ENCODE measurements at places on chromosomes 2 and 18.
A peak's percentile ranks its signal among the peaks of the same experiment; 100 is the strongest.

GRCh38 chr2:199596549-199596948 lies 138.8 kb upstream of the SATB2 start:
- DNase-seq: peak; percentile 10

GRCh38 chr2:28633746-28634145 lies 117.9 kb upstream of the PPP1CB start:
- no peak for DNase-seq

GRCh38 chr18:60555625-60556024 lies 183.1 kb upstream of the MC4R start:
- DNase-seq: peak; percentile 19

- DNase-seq: no peak
Observed at GRCh38 chr2:47221039-47221438, 65.9 kb upstream of the STPG4 start.

GRCh38 chr2:166862468-166863132 lies 25.7 kb upstream of the XIRP2 start:
- no peak for DNase-seq

- peak; percentile 65 for DNase-seq
Observed at GRCh38 chr18:24488824-24489493, 28.5 kb downstream of the HRH4 start.

- DNase-seq: no peak
Observed at GRCh38 chr18:62585274-62586150, 62.7 kb downstream of the ZCCHC2 start.

- no peak for DNase-seq
Observed at GRCh38 chr2:174617718-174618117, 20.1 kb upstream of the WIPF1 start.

- no peak for DNase-seq
Observed at GRCh38 chr18:28767201-28767600, 590.3 kb upstream of the CDH2 start.

GRCh38 chr2:134738141-134738870 lies 19.5 kb upstream of the TMEM163 start:
- DNase-seq: peak; percentile 85

- DNase-seq: no peak
Observed at GRCh38 chr18:7805880-7806279, 238.8 kb downstream of the PTPRM start.

- DNase-seq: peak; percentile 16
Observed at GRCh38 chr18:26804519-26804918, 61.0 kb downstream of the AQP4 start.

GRCh38 chr2:70709275-70710037 lies 58.5 kb downstream of the ADD2 start:
- peak; percentile 5 for DNase-seq

DNA sequence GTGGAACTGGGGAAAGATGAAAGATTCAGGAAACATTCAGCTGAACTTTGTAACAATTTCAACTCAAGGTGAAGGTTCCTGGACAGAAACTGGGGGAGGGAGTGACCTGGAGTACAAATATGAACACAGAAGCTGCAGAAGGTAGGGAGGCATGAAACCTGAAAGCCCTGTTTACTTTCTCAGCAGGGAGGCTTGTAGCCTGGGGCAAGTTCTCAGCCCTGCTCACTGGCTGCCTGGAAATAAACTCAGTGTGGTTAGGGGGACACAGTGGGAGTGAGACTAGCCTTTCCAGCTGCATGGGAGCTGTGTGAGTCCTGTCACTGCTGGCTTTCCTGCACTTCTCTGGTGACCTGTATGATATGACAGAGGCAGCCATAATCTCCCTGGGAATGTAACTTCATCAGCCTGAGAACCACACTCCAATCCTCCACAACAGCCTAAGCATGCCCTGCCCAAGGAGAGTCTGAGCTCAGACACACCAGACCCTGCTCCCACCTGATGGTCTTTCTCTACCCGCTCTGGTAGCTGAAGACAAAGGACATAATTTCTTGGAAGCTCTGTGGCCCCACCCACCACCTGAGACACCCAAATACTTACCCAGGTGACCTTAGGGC lies 77.0 kb downstream of the ZSWIM2 start:
- no peak for DNase-seq

GRCh38 chr2:237290261-237290660 lies 123.7 kb downstream of the COL6A3 start:
- no peak for DNase-seq

- DNase-seq: no peak
Observed at GRCh38 chr2:46676198-46676597, 196.8 kb downstream of the TMEM247 start.

GRCh38 chr2:228731517-228731916 lies 539.6 kb downstream of the PID1 start:
- no peak for DNase-seq

- no peak for DNase-seq
Observed at GRCh38 chr2:108074150-108074549, 87.8 kb downstream of the SLC5A7 start.

GRCh38 chr2:70868970-70869369 lies 33.4 kb upstream of the CD207 start:
- DNase-seq: no peak

GRCh38 chr2:241659150-241659739 lies 21.8 kb downstream of the ATG4B start:
- DNase-seq: peak; percentile 50

DNA sequence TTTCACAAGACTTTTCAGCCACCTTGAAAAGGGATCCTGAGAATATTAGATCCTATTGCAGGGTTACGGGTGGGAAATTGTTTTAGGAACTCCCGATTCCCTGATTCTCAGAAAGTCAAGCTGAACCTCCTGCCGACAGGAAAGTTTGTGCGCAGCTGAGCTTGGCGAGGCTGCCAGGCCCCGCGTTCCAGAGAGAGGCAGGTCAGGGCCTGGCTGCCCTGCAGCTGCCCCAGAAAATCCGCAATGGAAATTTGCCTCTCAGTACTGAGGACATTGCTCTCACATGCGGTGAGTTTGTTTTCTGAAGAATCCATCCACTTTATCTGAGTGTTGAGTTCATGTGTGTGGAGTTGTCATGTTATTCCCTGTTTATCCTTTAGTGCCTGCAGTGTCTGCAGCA lies 144.2 kb downstream of the RTP5 start:
- no peak for DNase-seq

DNA sequence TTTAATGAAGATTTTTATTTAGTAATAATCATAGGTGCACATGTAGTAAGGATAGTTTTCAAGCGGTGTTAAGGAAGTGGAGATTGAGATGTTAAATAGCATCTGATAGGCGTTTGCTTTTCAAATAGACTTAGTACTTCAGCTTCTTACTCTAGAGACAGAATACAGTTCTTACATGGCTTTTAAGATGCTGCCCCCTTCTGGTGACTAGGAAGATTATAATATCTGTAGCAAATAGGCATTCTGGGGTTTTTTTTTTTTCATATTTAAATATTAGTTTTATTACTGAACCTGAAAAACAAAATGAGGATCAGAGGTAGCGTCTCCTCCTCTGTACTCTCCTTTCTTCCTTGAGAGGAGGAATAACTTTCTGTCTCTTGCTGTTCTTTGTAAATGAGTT lies 100.2 kb downstream of the AGAP1 start:
- DNase-seq: peak; percentile 68

GRCh38 chr18:49368876-49369440 lies 91.5 kb downstream of the DYM start:
- DNase-seq: no peak

DNA sequence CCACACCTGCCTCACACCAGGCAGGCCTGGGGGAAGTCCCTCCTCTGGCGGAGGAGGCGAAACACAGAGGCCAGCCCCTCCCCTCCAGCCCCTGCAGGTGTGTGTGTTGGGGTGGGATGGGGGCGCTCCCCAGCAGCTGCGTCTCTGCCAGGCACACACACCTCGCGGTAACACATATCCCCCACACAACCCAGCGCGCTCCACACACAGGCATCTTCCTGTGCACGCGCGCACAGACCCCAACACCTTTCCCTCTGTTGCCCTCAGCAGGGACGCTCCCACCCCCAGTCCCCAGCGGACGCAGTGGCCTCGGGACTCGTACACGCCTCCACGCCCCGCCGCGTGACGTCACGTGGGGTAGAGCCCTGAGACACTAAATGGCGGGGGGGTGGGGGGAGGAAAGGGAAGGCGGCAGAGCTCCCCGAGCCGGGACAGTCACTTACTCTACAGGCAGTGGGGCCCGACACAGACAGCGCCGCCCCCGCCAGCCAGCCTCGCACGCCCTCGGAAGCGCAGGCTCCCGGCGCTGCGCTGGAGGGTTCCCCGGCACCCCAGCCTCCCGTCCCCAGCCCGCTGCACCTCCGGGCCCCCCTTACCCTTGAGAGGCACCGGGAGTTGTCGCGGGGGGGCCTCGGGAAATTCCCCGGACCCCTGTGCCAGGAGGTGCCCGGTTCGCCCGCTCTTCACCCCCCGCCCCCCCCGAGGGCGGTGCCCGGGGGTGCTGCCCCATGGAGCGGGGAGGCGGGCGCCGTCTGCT lies at the start of gene WNT10A:
Gene WNT10A (plus strand): TSS at position 751 of the 757 bp plus-strand sequence. CDS start 144 bp downstream, outside the sequence.
- DNase-seq: peak; percentile 56

DNA sequence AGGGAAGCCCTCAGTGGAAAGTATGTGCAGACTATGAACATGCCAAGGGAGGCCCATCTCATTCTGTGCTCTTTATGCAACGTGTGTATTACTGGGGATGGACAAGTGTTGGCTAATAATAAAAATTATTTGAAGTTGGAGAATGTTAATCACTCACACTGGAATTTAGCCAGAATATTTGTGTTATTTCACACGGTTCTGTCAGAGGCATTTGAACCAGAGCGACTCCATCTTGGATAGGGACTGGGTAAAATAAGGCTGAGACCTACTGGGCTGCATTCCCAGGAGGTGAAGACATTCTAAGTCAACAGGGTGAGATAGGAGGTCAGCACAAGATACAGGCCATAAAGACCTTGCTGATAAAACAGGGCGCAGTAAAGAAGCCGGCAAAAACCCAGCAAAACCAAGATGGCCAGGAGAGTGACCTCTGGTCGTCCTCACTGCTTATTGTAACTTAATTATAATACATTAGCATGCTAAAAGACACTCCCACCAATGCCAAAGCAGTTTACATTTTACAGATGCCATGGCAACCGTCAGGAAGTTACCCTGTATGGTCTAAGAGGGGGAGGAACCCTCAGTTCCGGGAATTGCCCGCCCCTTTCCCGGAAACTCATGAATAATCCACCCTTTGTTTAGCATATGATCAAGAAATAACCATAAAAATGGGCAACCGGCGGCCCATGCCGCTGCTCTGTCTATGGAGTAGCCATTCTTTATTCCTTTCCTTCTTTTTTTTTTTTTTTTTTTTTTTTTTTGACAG lies 2.6 kb upstream of the FZD5 start:
- no peak for DNase-seq

DNA sequence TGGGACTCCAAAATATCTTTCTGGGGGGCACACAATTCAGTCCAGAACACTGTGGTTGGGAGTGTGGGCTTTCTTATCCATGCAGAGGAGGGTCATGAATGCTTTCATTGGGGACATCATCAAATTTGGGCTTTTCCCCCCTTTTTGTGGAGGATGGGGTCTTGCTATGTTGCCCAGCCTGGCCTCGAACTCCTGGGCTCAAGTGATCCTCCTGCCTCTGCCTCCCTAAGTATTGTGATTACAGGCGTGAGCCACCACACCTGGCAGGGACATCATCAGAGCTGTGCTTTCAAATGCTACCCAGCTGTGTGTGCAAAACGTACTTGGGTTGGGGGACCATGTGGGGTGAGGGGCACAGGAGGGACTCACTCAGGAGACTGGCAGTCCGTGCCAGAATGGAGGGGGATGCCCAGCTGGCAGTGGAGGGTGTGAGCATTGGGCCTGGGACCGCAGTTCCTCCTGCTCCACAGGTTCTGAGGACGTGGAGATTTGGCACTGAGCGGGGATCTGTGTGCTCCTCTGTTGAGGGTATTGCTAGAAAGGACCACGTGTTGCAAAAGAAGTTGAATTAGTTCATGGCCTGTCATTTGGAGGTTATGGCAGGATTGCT lies 24.4 kb downstream of the EMILIN2 start:
- DNase-seq: no peak

GRCh38 chr2:151138507-151138906 lies 123.2 kb downstream of the RBM43 start:
- no peak for DNase-seq

GRCh38 chr18:75502286-75502685 lies 74.8 kb upstream of the SMIM21 start:
- DNase-seq: no peak

DNA sequence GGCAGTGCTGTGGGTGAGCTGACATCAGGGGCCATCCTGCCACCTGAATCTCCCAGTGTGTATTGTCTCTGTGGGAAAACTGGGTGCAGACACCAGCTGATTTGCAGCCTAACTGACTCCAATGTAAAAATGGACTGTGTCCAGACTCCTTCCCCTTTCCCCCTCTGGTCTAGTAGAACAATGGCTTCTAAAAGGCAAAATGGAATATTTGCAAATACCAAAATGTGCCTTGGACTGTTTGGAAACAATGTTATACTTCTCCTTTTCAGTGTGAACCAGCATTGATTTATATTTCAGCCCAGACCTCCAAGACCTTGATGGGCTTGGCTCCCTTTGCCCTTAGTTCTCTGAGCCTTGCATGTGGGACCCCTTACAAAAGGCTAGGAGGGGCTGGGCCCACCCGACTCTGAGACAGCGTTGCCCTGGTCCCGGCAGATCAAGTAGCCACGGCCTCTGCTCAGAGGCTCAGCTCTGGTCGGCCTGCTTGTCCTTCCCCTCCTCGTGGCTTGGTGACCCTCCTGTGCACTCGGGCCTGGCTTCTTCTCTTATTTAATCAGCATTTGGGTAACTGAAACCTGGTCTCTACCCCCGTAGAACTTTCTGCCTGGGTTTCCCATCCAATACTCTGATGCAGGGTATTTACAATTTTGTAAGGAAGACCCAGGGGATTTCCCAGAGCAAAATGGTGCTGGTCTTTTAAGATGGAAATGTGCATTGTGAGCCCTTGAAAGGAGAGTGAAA lies 18.0 kb upstream of the ACKR3 start:
- peak; percentile 54 for DNase-seq

DNA sequence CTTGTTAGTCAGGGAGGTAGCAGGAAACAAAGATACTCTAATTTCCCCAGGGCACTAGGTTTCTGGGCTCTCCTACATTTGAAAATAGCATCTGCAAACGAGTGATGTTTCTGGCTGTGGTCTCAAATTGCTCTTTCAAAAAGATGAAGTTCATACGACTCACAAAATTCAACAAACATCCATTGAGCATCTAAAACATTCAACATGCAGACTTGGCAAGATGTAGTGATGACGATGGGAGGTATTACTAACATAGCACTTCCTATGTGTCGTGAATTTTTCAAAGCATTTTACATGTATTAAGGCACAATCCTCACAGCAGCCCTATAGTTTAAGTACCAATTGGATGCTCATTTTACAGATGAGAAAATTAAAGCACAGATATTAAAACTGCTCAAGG lies 5.2 kb downstream of the CCBE1 start:
- DNase-seq: no peak

GRCh38 chr18:54086046-54086802 lies 138.2 kb downstream of the MBD2 start:
- no peak for DNase-seq

- no peak for DNase-seq
Observed at GRCh38 chr2:120418174-120418787, 72.3 kb downstream of the INHBB start.

DNA sequence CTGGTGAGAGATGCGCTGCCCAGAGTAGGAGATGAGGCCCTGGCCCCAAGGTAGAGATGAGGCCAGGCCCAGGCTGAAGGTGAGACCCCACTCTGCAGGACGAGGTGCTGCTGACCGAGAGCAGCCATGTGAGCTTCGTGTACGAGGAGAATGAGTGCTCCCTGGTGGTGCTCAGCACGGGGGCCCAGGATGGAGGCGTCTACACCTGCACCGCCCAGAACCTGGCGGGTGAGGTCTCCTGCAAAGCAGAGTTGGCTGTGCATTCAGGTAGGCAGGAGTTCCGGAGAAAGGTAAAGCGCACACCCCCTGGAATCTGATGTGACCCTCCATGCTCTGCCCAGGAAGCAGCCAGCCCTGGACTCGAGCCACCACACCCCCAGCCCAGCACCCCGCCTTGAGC lies 21.5 kb upstream of the GMPPA start:
- no peak for DNase-seq
